ENCODE measurements at places on chromosomes 2 and 18. TPM values are rescaled to one million over a fixed set of nuclear protein-coding genes. Genes with fewer than 3 reads are reported as not detected.

DNA sequence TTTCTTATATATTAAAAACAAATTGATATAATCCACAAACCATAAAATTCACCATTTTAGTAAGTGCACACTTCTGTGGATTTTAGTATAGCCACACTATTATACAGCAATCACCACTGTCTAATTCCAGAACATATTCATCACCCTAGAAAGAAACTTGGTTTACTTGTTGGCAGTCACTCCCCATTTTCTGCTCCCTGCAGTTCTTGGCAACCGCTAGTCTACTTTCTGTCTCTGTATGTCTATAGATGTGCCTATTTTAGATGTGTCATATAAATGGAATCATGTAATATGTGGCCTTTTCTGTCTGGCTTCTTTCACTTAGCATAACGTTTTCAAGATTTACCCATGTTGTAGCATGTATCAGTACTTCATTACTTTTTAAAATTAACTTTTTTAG lies 5.7 kb downstream of the CKAP2L start:
- DNase-seq: no peak

DNA sequence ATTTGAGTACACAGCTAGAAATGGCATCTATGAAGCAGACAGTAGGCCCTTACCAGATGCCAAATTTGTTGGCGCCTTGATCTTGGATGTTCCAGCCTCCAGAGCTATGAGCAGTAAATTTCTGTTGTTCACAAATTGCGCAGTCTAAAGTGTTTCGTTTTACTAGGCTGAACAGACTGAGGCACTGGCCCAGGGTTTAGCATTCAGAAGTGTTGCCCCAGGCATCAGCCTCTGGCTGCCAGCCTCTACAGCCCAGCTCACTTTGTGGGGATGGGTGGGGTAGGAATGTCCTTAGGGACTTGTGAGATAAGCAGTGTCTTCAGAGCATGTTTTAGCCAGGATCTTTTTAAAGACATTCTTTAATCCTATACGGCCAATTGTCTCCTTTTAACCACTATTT lies 51.5 kb upstream of the MGAT5 start:
- DNase-seq: no peak

DNA sequence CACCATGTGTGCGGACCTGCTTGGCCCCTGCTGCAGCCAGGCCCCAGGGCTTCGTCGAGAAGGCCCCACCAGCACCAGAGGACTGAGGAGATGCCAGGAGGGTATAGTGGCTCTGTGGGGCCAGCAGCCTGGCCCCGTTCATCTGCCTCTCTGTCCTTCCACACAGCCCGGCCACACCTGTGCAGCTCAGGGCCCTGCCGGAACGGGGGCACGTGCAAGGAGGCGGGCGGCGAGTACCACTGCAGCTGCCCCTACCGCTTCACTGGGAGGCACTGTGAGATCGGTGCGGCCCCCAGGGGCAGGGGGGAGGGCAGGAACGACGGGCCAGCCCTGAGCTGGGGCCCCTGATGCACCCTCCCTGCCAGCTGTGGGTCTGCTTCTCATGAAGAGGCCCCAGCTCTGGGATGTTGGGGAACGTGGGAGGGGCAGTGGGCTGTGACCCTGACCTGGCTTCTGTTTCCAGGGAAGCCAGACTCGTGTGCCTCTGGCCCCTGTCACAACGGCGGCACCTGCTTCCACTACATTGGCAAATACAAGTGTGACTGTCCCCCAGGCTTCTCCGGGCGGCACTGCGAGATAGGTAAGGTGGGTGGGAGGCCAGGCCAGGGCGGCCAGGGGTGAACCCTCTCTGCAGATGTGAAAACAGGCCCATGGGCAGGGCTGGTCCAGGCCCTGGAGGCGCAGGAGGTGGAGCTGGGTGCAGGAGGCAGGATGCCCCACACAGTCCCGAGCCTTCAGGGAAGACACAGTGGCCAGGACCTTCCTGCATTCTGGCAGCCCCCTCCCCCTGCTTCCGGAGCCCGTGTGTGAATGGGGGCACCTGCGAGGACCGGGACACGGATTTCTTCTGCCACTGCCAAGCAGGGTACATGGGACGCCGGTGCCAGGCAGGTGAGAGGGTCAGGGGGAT lies 50.3 kb downstream of the MTERF4 start:
- DNase-seq: peak; percentile 50

DNA sequence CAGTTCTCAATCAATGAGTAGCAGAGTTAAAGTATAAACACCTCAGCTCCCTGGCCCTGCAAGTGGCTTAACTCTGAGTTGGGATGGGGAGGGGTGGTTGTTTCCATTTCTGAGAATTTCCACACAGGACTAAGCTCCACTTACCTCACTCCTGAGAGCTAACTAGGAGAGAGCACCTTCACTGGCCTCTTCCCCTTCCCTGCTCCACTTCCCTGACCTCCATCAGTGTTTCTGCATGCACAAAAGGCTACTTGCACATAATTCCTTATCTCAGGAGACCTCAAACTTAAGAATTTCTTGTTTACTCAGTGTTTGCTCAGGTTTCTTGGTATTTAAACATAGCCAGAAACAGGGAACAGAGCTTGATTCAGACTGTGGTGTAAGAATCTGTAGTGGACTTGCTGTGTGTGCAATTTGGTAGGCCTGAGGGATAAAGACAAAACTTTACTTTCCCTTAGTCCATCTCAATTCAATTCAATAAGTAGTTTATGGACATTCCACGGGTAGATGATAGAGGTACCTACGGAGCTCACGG lies 97.2 kb downstream of the PID1 start:
- no peak for DNase-seq

Gene CCBE1
- total RNA-seq: 0.67 TPM

- no peak for DNase-seq
Measured at GRCh38 chr2:113075030-113075429, 7.3 kb downstream of the IL1F10 start.

Gene DNAH6
- 2.0 TPM for total RNA-seq

- DNase-seq: no peak
Measured at GRCh38 chr2:13193075-13193474, 476.3 kb downstream of the TRIB2 start.

Gene SALL3
- total RNA-seq: 0.09 TPM

DNA sequence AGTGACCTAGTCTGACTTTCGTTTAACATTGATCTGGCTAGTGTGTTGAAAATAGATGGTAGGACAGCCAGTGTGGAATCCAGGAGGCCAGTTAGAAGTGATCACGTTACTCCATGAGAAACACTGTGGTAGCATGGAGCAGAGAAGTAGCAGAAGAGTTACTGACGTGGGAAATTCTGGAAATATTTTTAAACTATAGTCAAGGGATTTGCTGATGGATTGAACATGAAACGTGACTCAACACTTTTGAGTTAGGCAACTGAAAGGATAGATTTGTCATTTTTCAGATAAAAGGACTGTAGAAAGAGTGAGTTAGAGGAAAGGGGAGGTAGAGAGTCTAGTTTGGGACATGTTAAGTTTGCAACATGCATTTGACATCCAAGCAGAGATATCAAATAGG lies 130.4 kb downstream of the IRS1 start:
- DNase-seq: no peak

All from sciatic nerve (tissue), 2 donors.